Left lung (tissue), 14 donors: ENCODE measurements at places on chromosomes 3 and 15. TPM values are rescaled to one million over a fixed set of nuclear protein-coding genes. Genes with fewer than 3 reads are reported as not detected.

DNA sequence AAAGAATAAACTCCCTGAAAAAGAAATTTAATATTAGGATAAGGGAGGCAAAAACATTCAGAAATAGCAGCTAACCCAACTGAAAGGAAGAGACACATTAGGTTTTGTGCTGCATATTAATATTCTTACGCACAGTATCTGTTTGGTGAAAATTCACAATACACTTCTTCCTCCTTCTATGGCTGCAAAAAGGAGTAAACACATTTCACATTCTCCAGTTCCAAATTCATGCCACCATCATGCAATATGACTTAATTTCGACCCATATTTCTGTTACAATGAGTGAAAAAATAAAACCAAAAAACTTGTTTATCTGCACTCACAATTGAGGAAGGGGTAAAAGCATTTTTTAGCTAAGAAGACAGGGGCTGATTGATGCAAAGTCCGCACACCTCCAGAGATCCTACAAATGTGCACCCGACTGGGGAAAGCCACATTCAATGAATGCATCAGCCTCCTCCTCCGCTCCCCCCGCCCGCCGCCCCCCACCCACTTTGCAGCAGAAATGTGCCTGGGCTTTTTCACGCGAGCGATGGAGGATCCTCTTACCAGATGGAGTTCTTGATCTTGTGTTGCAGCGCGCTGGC is 1.0 kb downstream of the RFX7 start:
- H3K27me3 ChIP-seq, result no peaks in the 10 kb centered on the region
- H3K36me3 ChIP-seq, result no peaks in the 10 kb centered on the region
- peak overlapping the region; percentile 84 for H3K27ac ChIP-seq
- peaks cover 46% of the 10 kb centered on the region for H3K4me1 ChIP-seq

DNA sequence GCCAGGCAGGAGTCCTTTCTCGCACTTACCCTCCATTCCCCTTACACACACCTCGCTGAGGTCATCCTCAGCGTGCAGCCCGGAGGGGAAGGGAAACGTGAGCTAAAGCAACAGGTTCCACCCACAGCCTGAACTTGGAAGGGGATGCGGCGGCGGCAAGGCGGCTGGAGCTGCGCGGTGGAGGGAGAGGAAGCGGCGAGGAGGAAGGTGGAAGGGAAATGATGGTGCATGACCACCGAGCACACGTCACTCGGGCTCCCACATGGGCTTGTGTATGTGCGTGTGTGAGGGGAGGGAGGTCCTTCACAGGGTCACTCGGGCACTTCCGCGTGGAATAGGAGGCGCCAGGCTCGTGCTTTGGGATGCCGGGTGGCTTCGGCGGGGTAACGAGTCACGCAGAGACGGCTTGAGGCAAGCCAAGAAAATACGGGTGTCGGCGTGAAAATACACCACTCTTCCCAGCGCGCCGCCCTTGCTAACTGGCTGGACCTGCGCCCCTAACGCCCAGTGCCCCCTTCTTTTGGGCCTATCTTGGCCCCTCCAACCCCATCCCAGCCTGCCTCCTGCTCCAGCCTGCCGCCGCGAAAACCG is 225.5 kb upstream of the IL12A start:
- H3K27ac ChIP-seq, result peak overlapping the region; percentile 81
- peaks cover 12% of the 10 kb centered on the region for H3K4me1 ChIP-seq
- DNase-seq, result peak; percentile 85
- H3K4me3 ChIP-seq, result peak overlapping the region; percentile 70
- H3K27me3 ChIP-seq, result peaks cover 47% of the 10 kb centered on the region

C3orf49 gene
- not detected for total RNA-seq

CCDC39 gene
- not detected for total RNA-seq
